Activated T-cell treated with anti-CD3 and anti-CD28 coated beads for 1 hour (primary cell): ENCODE measurements at places on chromosomes 2 and 18.

DNA sequence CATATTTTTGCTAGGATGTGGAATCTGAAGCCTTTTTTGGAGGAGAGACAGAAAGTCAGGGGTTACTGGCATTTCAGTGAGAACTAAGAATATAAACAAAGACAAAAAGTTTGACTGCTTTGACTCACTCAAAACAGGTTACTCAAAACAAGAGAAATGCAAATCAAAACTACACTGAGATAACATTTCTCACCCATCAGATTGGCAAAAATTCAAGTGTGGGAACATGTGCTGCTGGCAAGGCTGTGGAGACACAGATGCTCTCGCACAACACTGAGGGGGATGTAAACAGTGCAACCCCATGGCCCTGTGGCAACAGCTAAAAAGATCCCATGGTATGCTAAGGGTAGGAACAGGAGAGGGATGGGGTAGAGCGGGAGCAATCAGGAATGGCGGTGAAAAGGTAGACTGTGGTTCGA, 86.6 kb downstream of the DTNB start:
- no peak for DNase-seq

DNA sequence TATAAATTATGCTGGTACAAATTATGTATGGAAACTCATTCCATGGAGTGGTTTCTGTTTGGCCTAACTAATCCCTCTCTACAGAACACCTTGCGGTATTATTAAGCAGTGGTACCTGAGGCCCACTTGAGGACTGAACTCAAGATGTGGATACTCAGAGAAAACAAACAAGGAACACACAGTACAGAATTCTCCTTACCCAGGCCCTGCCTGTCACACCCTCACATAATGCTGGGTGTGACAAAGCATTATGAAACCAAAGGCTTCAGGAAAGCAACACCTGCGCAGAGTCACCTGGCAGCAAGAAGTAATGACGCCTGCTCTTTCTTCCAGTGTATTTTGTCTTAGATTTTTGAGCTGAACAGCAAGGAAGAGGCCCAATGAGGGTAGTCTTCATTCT, 264.7 kb downstream of the PAX3 start:
- DNase-seq: no peak

- no peak for DNase-seq
These were observed 135.3 kb upstream of the SLC1A4 start for GRCh38 chr2:64853894-64854293.

DNA sequence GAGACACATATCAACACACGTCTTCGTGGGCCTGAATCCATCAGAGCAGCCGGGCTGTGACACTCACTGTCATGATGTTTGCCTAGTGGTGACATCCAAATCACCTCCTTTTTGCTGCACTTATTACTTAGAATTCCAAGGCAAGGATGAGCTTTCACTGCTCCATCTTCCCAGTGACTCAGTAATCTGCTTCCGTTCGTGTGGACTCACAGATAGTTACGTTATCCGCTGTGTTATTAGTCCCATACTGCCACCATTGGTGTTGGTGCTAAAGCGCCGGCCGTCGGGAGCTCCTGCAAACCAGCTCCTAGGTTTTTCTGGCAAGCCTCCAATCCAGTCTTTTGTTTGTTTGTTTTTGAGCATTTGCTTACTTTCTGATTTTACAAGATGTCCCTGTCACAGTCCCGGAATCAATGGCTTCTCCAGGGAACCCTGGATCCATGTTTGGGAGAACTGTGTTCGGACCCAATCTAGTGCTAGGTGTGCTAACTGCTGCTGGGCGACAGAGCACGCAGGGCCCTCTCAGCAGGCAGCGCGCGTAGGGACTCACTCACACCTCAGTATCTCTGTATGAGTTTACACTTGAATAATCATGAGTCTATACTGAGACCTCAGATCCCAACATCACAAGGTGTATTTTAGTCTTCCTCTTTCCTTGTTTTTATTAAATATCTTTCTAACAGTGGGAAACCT, 42.6 kb downstream of the HDAC4 start:
- no peak for DNase-seq

- DNase-seq: no peak
These were observed 9.0 kb upstream of the IL18R1 start for GRCh38 chr2:102346381-102347130.
